Activated naive CD4-positive, alpha-beta T cell treated with Interleukin-2 at 50 U/mL for 16 hours (primary cell): ENCODE measurements at places on chromosomes 7 and 10.

DNA sequence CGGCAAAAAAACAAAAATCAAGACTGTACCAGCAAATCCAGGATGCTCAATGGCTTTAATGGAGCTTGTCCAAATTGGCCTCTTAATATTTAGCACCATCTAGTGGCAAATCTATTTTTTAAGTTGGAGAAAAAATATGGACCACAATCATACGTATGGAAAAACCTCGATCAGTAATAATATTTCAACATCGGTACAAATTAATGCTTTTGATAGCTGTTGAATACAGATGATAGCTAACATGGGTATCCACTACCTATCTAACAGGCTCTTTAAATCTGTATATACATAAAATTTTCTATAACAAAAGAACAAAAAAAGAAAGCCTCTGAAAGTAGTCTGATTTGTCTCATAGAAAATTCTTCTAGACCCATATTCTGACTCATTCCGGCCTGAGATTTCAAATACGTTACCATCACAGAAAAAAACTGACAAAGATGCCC is 29.2 kb downstream of the COA1 start:
- no peak for DNase-seq

GRCh38 chr7:22200238-22200637 is 156.7 kb downstream of the RAPGEF5 start:
- no peak for DNase-seq

- peak; percentile 37 for DNase-seq
Measured at GRCh38 chr10:1050554-1050953, 1.6 kb upstream of the IDI1 start.

DNA sequence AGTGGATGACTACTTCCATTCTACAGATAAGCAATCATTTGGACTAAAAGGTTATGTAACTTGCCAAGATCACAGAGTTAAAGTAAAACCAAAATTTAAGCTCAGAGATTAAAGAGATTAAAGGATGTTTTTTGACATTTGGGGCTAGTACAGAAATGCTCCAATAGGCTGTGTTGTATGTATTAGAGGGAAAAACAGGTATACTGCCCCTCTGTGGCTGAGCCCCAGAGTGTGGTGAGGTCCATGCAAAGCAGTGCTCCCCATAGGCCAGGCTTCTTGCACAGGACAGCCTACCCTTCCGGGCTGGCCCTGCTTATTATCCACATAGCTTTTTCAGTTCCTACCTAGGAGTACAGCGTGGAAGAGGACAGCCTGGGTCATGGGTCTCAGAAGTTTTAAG is 322.8 kb downstream of the POM121L12 start:
- DNase-seq = no peak

DNA sequence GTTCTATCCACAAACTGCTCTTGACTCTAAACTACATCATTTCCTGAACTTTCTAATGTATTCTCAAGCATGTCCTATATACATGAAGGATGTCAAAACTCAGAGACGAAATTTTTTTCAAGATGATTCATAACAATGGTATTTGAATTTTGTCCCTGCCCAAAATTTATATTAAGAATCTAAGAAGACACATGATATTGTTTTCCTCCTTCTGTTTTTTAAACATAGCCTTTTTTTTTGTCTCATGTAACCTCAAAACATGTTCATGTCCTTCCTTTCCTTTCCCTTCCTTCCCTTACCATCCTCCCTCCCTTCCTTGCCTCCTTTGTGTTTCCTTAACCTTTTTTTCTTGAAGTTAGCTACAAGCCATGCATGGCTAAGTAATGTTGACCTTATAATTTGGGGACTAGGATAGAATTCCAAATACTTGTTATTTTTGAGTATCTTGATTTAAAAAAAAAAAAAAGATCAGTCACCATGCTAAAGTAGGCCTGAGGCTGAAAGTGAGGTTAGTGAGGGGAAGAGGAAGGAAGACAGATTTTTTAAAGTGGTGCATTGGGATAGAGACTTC is 163.0 kb downstream of the SUGCT start:
- DNase-seq = no peak
